ENCODE measurements at places on chromosomes 12 and 14.
A peak's percentile ranks its signal among the peaks of the same experiment; 100 is the strongest.

GRCh38 chr14:104924421-104925213 is at the start of gene PLD4:
TSS of gene PLD4 (plus strand) at chr14:104924879. CDS start at chr14:104927141, 2,262 bp downstream.
- no peaks in the 10 kb centered on the region for H3K4me1 ChIP-seq
- H3K27me3 ChIP-seq = no peaks in the 10 kb centered on the region
- DNase-seq = no peak
- H3K36me3 ChIP-seq = no peaks in the 10 kb centered on the region
- no peak within 1 kb of the TSS for H3K4me3 ChIP-seq

GRCh38 chr14:77338302-77338701 is 17.5 kb downstream of the GSTZ1 start:
- H3K4me3 ChIP-seq = no peak overlapping the region
- no peaks in the 10 kb centered on the region for H3K4me1 ChIP-seq
- H3K36me3 ChIP-seq = no peaks in the 10 kb centered on the region
- DNase-seq = no peak

GRCh38 chr14:52355016-52355431 is 40.9 kb downstream of the PTGER2 start:
- H3K4me3 ChIP-seq = peak overlapping the region; percentile 7
- no peak for DNase-seq
- no peaks in the 10 kb centered on the region for H3K36me3 ChIP-seq
- H3K4me1 ChIP-seq = peaks cover 30% of the 10 kb centered on the region
- peak overlapping the region; percentile 16 for H3K27ac ChIP-seq
- no peaks in the 10 kb centered on the region for H3K27me3 ChIP-seq

DNA sequence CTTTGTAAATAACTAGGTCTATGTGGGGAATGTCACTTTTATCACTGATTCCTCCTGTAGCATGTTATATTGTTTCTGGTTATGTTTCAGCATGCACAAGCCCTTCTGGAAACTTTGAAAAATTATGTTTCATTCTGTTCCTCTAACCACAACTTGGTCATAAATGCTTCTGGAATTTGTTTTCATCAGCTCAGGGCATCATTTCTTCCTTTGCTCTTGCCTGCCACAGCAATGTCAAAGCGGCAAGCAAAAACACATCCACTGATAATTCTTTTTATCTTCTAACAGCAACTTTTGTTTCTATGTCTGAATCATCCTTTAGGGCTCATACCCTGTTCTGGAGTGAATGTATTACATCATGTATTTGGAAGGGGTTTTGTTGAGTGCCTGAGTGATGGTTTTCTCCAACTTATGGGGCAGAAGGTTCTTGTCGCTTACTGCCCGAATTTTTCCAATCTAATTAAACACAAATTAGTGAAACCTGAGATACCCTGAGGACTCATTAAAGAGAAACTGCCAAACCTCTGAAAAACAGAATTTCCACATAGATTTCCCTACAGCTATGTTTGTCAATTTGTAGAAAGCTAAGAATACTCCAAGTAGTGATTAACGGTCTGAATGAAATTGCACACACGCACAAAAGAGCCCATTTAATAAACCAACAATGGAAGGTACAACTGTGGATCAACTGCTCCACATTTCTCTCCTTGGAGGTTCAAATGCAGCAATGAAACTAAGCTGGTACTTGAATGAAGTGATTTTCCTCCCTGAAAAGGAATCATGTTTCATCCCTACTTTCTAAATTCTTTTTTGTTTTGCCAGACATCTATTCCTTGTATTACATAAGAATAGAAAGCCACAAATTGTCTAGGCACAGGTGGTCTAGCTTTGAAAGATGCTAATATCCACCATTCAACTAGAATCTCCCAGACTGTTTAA is 173.5 kb upstream of the KRR1 start:
- H3K27ac ChIP-seq = no peak overlapping the region
- no peak for DNase-seq
- no peaks in the 10 kb centered on the region for H3K36me3 ChIP-seq
- no peaks in the 10 kb centered on the region for H3K27me3 ChIP-seq
- peaks cover 7% of the 10 kb centered on the region for H3K4me1 ChIP-seq

- DNase-seq = no peak
- no peak overlapping the region for H3K4me3 ChIP-seq
- H3K27ac ChIP-seq = no peak overlapping the region
- no peaks in the 10 kb centered on the region for H3K4me1 ChIP-seq
Observed at GRCh38 chr12:4111010-4111409, 162.6 kb upstream of the CCND2 start.

DNA sequence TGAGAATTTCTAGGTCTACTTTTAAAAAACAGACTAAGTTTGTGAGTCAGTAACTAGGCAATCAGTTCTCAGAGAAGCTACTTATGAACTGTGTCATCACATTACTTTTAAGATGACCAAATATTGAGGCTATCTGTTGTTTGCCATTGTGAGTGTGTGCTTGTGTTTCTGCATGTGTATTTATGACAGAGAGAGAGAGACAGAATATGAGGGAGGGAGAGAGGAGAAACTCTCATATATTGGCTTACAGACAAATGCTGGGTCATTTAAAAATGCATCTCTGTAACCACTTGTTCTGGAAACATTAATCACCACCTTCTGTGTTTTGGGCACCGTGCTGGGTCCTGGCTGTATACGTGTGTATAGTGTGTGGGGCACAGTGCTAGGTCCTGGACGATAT is 161.5 kb upstream of the FRMD6 start:
- no peaks in the 10 kb centered on the region for H3K36me3 ChIP-seq
- no peak overlapping the region for H3K27ac ChIP-seq
- peaks cover 4% of the 10 kb centered on the region for H3K4me1 ChIP-seq
- DNase-seq = no peak
- no peaks in the 10 kb centered on the region for H3K27me3 ChIP-seq

DNA sequence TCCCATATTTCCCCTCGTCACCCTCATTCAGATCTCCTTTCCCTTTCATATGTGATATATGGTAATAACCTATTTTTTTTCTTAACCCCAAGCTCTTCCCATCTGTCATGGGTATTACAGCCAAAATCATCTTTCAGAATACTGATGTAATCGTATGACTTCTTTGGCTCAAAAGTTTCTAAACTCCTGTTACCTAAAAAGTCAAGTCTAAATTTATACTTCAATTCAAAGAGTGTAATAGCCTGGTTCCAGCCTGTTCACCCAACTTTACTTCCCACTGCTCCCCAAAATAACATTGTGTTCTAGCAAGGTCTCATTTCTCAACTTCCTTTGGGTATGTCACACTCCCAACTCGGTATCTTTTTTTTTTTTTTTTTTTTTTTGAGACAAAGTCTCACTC is 48.5 kb downstream of the TBK1 start:
- no peak overlapping the region for H3K4me3 ChIP-seq
- H3K27ac ChIP-seq = no peak overlapping the region
- DNase-seq = no peak
- H3K36me3 ChIP-seq = peaks cover 36% of the 10 kb centered on the region
- no peaks in the 10 kb centered on the region for H3K27me3 ChIP-seq

GRCh38 chr14:83473416-83474235 is 1940.0 kb upstream of the SEL1L start:
- H3K4me1 ChIP-seq = no peaks in the 10 kb centered on the region
- no peak overlapping the region for H3K4me3 ChIP-seq
- H3K27me3 ChIP-seq = no peaks in the 10 kb centered on the region
- no peaks in the 10 kb centered on the region for H3K36me3 ChIP-seq
- H3K27ac ChIP-seq = no peak overlapping the region

All from Calu3 (cell line).